ENCODE measurements at places on chromosomes 5 and 9.

- peak; percentile 15 for DNase-seq
These were observed at the start of gene GFPT2 for GRCh38 chr5:180353048-180353979. Gene GFPT2, minus strand, starts transcription at chr5:180353336. Its CDS starts 119 bp downstream, at chr5:180353217.

GRCh38 chr5:78482948-78483347 lies 122.5 kb downstream of the SCAMP1 start:
- DNase-seq: no peak

DNA sequence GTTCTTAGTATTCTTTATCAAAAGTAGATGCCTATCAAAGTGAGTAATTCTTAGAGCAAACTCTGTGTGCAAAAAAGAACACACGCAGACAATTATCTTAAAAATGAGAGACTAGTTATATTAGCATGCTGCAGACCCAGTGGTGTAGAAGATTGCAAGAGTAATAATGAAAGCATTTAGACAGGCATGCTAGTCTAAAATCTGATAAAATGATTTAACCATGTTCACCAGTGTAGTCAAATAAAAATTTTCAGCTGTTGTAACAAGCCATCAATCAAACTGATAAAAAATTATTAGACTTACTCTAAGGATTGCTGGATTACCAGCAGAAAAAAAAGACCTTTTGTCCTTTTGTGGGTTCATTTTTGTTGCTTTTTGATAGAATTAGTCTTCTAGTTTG lies 241.9 kb upstream of the TLE4 start:
- DNase-seq: no peak

GRCh38 chr5:151703227-151703626 lies 16.5 kb upstream of the SPARC start:
- no peak for DNase-seq

- DNase-seq: no peak
These were observed 1025.4 kb upstream of the ACO1 start for GRCh38 chr9:31359071-31359470.

- no peak for DNase-seq
These were observed 403.7 kb downstream of the LRRC70 start for GRCh38 chr5:62982348-62982747.

DNA sequence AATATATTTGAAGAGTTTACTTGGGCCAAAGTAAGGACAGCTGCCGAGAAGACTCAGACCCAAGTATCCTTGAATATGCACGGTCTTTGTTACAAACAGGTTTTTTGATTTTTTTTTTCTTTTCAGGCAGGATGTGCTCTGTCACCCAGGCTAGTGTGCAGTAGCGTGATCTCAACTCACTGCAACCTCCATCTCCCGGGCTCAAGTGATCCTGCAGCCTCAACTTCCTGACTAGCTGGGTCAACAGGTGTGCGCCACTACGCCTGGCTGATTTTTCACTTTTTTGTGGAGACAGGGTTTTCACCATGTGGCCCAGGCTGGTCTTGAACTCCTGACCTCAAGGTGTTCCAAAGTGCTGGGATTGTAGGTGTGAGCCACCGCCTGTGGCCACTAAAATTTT lies 27.4 kb downstream of the JMY start:
- DNase-seq: no peak

GRCh38 chr5:174520420-174521396 lies 203.7 kb upstream of the MSX2 start:
- no peak for DNase-seq

DNA sequence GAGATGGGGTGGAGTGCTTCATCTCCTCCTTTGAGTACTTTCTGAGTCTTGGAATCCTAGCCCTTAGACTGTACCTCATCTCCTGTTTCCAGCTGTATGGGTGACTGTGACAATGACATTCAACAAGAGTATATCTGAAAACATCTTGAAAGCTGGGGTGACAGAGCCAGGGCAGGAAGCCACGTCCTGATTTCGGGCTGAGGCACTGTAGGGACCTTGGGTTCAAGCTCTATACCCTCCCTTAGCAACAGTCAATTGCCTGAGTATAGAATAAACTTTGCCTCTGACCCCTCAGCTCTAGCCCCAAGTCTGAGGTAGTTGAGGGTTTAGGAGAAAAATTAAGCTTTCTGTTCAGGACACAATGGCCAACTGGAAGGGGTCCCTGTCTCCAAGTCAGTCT lies 6.3 kb downstream of the FOXE1 start:
- DNase-seq: no peak

- DNase-seq: no peak
These were observed 225.2 kb upstream of the ITGA1 start for GRCh38 chr5:52562473-52562872.

DNA sequence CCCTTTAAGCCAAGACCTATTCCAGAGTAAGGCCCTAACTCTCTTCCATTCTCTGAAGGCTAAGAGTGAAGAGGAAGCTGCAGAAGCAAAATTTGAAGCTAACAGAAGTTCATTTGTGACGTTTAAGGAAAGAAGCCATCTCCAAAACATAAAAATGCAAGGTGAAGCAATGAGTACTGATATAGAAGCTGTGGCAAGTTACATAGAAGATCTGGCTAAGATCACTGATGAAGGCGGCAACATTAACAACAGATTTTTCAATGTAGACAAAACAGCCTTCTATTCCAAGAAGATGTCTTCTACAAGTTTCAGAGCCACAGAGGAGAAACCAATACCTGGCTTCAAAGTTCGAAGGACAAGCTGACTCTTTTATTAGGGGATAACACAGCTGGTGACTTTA lies 1143.4 kb downstream of the CDH12 start:
- no peak for DNase-seq

- DNase-seq: no peak
These were observed 58.9 kb downstream of the DAP start for GRCh38 chr5:10702040-10702629.

DNA sequence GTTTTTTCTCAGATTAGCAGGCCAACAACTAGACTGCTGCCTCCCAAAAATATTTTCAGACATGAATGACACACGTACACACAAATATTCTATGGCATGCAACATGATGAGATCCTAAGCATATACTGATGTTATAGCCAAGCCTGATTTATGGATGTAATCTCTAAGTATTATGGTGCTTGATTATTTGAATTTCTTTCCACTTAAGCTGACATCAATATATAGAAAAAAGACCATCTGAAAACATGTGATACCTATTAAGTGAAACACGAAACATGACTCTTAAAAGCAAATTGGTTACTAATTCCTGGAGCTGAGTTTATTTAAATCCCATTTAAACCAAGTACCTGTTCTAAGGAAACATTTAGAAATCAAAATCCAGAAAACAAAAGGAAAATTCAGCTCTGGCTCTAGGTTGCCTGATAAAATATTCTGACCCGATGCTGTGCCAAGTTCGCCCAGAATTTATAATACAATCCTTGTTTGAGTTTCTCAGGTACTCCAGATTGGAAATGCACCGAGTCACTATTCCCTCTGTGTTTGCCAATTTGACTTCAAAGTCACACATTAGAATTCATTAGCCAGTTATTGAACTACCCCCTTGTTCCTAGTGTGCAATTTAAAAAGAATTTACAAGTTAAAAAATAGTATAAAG lies 548.6 kb downstream of the CSNK1G3 start:
- peak; percentile 39 for DNase-seq

GRCh38 chr5:75460942-75461610 lies 50.4 kb downstream of the CERT1 start:
- DNase-seq: no peak

- DNase-seq: no peak
These were observed 106.6 kb downstream of the FBXW11 start for GRCh38 chr5:171899792-171900191.

GRCh38 chr5:81181576-81182316 lies 51.4 kb upstream of the CKMT2 start:
- no peak for DNase-seq

DNA sequence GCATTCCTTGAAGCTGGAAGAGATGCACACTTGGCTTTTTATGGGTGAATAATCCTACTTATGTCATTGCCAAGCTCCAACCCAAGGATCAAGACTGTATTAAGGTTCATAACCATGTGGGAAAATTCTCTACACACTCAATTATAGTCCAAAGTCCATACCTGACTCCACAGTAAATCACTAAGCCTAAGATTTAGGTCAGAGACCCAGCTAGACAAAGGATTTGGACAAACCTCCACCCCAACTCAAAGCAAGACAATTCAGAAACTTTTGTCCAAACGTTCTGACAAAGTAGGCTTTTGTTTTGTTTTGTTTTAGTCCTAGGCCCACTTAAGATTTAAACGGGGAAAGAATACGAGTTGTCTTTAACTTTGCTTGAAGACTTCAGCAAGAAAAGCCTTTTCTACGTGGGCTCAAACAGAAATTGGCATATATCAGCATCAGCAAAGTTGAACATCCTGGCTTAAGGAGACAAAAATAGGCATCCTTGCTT lies 1.7 kb downstream of the MEGF9 start:
- peak; percentile 16 for DNase-seq

- DNase-seq: no peak
These were observed 52.4 kb downstream of the FBXW11 start for GRCh38 chr5:171953860-171954701.

- DNase-seq: no peak
These were observed 2.3 kb upstream of the ARHGAP26 start for GRCh38 chr5:142767911-142768310.

DNA sequence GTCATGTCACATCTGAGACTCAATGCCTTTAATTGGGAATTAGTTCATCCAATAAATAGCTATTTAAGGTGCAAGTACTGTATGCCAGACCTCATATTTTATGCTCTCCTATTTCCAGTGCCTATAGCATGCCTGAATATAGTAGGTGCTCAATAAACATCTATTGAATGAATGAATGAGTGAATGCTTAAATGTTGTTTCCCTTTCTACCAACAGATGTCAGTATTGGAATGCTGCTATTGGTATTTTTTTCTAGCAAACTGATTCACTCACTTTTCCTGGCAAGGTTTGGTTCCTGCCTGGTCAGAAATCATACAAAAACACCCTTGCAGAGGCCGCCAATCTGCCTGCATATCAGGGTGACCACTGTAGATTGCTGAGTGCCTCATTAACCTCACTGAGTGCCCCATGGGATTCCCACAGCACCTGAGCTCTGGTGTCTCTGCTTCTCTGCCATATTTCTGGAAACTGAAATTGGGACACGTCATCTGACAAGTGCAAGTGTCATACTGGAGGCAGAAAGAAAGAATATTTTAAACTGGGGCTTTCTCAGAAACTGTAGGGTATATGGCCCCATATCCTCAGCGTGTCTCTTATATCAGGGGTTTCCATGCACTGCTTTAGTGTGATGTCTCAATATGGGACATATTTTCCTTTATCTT lies 359.7 kb downstream of the TRIM32 start:
- DNase-seq: no peak

DNA sequence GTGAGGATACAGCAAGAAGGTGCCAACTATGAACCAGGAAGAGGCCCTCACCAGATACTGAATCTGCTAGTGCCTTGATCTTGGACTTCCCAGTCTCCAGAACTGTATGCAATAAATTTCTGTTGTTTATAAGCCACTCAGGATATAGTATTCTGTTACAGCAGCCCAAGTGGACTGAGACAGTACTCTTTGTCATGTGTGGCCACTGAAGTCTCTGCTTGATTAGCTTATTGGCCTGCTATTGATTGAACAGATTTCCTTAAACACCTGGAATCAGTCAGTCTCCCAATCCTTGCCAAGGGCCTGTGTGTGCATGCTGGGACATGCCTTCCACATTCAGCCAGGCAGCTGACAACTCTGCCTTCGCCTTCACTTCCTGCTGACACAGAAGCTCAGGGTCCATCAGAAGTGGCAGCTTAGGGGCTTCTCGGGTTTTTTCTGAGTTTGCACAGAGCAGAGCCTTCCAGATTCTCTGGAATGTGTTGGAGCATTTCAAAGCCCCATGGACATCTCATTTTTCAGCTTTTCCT lies 13.7 kb upstream of the ROR2 start:
- DNase-seq: no peak

DNA sequence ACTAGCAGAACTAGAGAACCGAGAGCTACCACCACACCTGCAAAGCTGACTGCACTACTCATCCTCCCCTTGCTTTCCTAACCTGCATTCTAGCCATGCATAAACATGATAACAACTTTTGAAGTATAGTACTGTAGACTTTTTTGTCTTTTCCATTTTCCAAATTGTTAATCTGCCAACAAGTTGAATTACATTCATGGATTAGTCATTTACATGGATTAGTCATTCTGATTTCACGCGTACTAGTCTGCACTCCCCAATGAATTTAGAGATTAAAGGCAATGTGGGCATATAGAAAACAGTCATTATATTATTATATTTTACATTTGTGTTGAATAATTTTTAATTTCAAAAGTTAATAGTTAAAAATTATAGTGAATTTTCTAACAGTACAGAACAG lies 81.4 kb downstream of the EDIL3 start:
- DNase-seq: no peak

DNA sequence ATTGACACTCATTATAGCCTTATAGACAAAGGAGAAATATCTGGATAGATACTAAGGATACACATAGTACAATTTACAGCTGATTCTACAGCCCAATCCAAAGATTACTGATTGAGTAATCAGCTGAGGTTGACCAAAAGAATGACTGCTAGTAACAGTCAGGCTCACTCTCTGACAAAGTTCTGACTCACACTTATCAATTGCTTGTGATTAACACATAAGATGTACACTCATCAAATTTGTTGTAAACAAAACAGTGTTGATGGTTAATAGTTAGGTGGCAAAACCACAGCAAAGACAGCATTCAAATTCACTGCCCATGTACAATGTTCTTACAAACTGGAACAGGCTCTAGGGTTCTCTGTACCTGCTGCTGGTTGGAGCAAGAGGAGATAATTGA lies 422.7 kb downstream of the TLE1 start:
- DNase-seq: no peak

DNA sequence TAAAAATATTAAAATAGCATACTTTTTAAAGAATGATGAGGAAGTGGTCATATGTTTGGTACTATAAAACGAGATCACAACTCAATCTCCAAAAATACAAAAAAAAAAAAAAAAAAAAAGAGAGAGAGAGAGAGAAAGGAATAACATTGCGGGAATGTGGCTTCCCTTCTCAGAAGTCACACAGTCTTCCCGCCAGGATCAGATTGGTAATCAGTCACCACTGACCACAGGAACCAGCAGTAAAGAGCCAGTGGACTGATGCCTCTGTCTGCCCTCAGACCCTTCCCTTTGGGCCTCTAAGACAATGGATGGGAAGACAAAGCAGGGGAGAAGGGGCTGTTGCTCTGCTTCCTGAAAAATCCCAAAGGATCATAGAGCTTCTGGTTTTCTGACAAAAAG lies 104.9 kb downstream of the KLHL3 start:
- DNase-seq: no peak

DNA sequence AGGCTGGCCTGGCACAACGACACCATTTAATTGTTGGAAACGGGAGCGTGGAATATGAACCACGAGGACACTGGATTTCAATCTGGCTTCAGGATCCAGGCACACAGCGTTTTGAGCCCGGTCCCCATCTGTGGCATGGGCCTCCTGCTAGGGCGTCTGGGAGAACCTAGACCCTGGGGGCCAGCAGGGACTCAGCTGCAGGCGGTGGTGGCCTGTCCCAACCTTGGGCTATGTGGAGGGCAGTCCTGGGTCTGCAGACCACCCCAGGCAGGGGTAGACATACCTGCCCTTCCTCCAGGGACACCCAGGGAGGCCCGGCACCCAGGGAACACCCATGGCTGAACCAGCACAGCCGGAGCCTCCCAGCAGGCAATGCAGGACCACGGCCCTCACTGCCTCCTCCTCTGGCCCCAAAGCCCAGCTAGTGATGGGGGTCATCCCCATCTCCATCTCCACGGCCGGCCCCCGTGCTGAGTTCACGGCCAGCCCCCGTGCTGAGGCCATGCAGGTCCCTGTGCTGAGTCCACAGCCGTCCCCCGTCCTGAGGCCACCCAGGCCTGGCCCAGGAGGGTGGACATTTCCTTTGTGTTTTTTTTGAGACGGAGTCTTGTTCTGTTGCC lies 18.5 kb upstream of the UBAC1 start:
- DNase-seq: no peak

GRCh38 chr5:175696139-175696854 lies 38.4 kb downstream of the HRH2 start:
- peak; percentile 17 for DNase-seq

- DNase-seq: no peak
These were observed 146.8 kb upstream of the ADAMTSL1 start for GRCh38 chr9:18327121-18327520.
